ENCODE measurements at places on chromosomes 11 and 22. TPM values are rescaled to one million over a fixed set of nuclear protein-coding genes. Genes with fewer than 3 reads are reported as not detected.
A peak's percentile ranks its signal among the peaks of the same experiment; 100 is the strongest.

- no peaks in the 10 kb centered on the region for H3K36me3 ChIP-seq
- H3K27ac ChIP-seq = peak overlapping the region; percentile 55
- H3K4me1 ChIP-seq = peaks cover 10% of the 10 kb centered on the region
Observed at GRCh38 chr22:20117633-20118299, 740 bp upstream of the TRMT2A start.

DNA sequence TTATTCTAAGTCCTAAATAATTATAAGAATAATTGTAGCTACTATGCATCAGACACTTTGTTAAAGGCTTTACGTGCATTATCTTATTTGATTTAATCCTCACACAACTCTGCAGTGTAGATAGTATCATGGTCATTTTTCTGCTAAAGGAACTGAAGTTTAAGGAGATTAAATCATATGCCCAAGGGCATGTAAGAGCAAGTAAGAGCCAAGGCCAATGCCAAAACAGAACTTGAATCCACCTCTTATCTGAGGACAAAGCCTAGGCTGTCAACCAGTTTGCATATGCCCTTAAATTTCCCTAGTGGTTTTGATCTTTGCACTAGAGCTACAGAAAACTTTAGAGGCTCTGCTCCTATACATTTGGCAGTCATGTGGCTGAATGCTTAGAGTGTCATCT, 65.6 kb upstream of the OR5AK2 start:
- H3K36me3 ChIP-seq = no peaks in the 10 kb centered on the region
- H3K4me1 ChIP-seq = no peaks in the 10 kb centered on the region
- no peak overlapping the region for H3K4me3 ChIP-seq
- H3K27me3 ChIP-seq = no peaks in the 10 kb centered on the region
- no peak overlapping the region for H3K27ac ChIP-seq

OR5F1 gene
- not detected for polyA plus RNA-seq

GRCh38 chr11:114130629-114131277, 71.2 kb downstream of the ZBTB16 start:
- H3K4me1 ChIP-seq = peaks cover 29% of the 10 kb centered on the region
- H3K27me3 ChIP-seq = no peaks in the 10 kb centered on the region
- H3K4me3 ChIP-seq = no peak overlapping the region
- H3K36me3 ChIP-seq = no peaks in the 10 kb centered on the region

COMT gene
- 200 TPM for polyA plus RNA-seq

GRCh38 chr11:7251487-7251835, 243 bp upstream of the SYT9 start:
- H3K4me3 ChIP-seq = peak overlapping the region; percentile 29
- H3K27me3 ChIP-seq = no peaks in the 10 kb centered on the region
- no peaks in the 10 kb centered on the region for H3K4me1 ChIP-seq
- no peak overlapping the region for H3K27ac ChIP-seq

DNA sequence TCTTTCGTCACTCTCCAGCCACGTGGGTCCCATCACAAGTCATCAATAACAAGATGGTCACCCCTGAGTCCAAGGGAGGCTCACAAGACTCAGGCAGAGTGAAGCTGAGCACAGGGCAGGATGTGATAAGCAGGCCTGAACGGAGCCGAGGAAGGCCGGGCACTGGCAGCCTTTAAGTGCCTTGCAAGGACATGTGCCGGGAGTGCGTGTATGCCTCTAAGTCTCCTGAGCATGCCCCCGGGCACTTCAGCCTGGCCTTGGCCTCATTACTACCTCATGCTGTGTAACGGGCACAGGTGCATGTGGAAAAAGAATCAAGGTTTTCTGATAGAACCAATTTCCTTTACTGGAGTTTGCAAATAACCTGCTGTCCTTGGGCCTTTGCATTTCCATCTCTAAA, 55.8 kb downstream of the UBASH3B start:
- no peak overlapping the region for H3K4me3 ChIP-seq
- no peaks in the 10 kb centered on the region for H3K36me3 ChIP-seq
- H3K27me3 ChIP-seq = no peaks in the 10 kb centered on the region

DNA sequence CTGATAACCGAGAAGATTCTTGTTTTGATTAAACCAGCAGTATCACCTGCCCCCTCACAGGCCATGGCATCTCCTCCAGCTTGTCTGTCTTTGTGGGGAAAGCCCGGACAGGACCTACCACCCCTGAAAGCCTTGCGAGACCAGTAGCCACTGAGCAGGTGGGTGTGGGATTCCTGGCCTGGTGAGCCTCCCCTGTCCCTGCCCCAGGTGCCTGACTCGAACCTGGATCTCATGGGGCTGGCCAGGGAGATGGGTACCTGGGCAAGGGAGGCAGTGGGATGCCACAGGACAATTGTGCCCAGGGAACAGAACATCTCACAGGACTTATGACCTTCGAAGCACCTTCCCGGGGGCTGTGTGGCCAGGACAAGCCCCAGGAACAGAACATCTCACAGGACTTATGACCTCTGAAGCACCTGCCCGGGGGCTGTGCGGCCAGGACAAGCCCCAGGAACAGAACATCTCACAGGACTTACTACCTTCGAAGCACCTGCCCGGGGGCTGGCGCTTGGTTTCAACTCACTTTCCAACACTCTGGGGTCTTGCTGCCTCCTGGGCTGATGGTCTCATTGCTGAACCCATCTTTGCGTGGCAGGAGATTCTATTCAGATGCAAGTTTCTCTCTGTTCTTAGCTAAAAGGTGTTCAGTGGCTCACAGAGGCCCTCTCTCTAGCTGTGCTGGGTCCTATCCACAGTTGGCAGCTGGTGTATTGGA, 854.5 kb downstream of the BRD1 start:
- no peak for DNase-seq
- H3K4me1 ChIP-seq = no peaks in the 10 kb centered on the region
- no peaks in the 10 kb centered on the region for H3K36me3 ChIP-seq
- H3K4me3 ChIP-seq = no peak overlapping the region

- peak overlapping the region; percentile 90 for H3K4me3 ChIP-seq
- peak overlapping the region; percentile 98 for H3K27ac ChIP-seq
- peak; percentile 74 for DNase-seq
- peaks cover 7% of the 10 kb centered on the region for H3K4me1 ChIP-seq
Observed at GRCh38 chr11:67584205-67584880, 731 bp downstream of the GSTP1 start.

SLC5A1 gene
- polyA plus RNA-seq = 0.05 TPM

CATSPERZ gene
- not detected for polyA plus RNA-seq

- H3K4me3 ChIP-seq = no peak overlapping the region
- H3K4me1 ChIP-seq = no peaks in the 10 kb centered on the region
- DNase-seq = no peak
- H3K27me3 ChIP-seq = no peaks in the 10 kb centered on the region
Observed at GRCh38 chr22:22404598-22405284, 103.8 kb downstream of the ZNF280B start.

DNA sequence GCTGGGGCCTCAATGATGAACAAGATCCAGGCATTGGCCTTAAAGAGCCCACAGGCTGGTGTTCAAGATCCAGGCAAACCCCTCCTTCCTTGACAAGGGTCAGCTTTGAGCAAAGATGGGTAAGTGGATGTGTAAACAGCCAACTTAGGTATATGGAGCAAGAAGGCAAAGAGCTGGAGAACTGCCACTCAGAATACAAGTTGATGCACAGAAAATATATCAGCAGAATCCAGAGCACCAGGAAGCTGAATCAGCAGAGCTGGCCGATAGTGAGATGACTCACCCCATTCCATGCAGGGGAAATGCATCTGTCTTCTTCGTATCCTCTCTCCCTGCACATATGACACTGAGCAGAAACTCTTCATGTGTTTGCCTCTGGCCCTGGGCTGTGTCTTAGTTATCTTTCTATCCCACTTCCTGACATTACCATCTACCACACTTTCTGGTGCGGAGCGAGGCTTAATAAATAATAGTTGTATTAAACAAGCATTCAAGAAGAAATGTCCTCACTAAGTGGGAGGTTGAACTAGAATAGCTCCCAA, 57.8 kb downstream of the ENDOD1 start:
- no peaks in the 10 kb centered on the region for H3K27me3 ChIP-seq
- no peak overlapping the region for H3K4me3 ChIP-seq
- peaks cover 1% of the 10 kb centered on the region for H3K4me1 ChIP-seq

DNA sequence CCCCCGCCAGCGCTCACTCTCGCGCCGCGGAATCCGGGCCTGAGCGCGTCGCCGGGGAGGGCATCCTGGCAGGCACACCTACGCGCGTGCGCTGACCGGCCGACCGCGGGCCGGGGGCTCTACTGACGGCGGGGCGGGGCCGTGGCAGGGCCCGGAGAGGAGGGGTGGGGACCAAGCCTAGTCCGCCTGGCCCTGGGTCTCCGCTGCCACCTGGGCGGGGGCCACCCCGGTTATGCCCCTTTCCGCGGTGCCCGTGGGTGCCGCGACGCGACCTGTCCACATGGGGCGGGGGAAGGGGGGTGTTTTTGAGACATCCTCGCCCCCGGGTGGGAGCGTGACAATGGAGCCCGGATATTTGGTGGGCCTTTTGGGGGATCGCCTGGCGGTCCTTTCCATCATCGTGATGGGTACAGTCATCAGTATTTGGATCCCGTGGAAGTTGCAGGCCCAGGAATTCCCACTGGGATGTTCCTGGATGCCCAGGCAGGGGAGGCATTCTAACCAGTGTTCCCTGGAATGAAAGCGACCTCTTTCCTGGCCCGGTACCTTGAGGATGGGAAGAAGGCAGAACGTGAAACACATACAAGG, 2.2 kb downstream of the NCAM1 start:
- H3K27me3 ChIP-seq = no peaks in the 10 kb centered on the region
- H3K36me3 ChIP-seq = no peaks in the 10 kb centered on the region
- H3K4me1 ChIP-seq = no peaks in the 10 kb centered on the region
- H3K27ac ChIP-seq = no peak overlapping the region
- peak overlapping the region; percentile 62 for H3K4me3 ChIP-seq

NDUFS3 gene
- polyA plus RNA-seq = 76.9 TPM

PDGFB gene
- 5.0 TPM for polyA plus RNA-seq

GRCh38 chr11:61368646-61369045, 6.5 kb downstream of the TMEM138 start:
- DNase-seq = no peak
- H3K4me3 ChIP-seq = no peak overlapping the region
- peak overlapping the region; percentile 47 for H3K27ac ChIP-seq
- no peaks in the 10 kb centered on the region for H3K36me3 ChIP-seq

DNA sequence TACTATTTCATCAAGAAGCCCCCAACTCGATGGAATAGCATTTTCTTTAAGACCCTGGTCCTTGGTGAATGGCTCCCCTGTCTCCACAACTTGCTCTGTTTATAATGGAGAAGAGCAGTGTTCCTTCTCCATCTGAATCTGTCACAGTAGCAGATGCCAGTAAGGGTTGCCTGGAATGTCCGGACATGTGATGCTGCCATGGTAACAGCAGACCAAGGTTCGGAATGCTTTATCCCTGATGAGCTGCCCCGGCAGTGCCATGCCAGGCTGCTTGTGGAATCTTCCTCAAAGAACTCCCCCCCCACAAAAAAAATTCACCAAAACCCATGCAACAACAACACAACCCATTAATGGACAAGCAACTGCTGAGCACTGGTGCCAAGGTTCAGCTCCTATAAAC, 72.5 kb downstream of the KCNC1 start:
- H3K36me3 ChIP-seq = no peaks in the 10 kb centered on the region
- H3K4me1 ChIP-seq = no peaks in the 10 kb centered on the region
- no peak overlapping the region for H3K4me3 ChIP-seq
- DNase-seq = no peak

ZNF215 gene
- 0.42 TPM for polyA plus RNA-seq

DNA sequence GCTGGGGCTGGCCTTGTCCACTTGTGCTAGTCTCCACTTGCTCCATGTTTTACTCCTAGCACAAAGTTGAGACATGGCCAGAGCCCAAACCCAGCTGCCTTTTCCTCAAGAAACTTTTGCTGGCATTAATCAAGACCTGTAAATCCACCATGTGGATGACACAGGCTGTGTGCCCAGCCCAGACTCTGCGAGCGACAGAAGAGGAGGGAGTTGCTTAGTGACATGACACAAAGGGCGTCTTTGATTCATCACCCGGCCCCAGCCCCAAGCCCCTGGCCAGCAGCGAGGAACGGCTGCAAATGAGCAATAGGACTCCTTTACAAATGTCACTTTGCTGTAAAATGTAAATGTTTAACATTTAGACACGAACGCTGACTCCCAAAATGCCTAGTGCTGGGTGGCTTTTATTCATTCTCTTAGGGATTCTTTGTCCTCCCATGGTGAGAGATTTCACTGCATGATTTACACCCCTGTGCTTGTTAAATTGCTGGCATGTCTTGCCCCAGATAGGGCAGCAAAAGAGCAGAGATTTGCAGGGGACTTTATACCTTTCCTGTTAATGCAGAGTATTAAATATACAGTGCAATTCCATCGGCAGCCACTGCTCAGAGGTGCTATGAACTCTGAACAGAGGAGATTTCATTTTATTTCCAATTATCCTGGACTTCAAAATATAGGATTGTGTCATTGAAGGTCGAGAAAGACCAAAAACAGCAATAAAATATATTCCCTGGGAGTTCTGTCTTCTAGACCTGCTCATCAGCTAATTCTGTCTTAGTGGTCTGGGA, 263.6 kb upstream of the NCAM1 start:
- H3K4me3 ChIP-seq = no peak overlapping the region
- H3K4me1 ChIP-seq = no peaks in the 10 kb centered on the region
- H3K36me3 ChIP-seq = no peaks in the 10 kb centered on the region
- no peak overlapping the region for H3K27ac ChIP-seq

- no peak overlapping the region for H3K4me3 ChIP-seq
- H3K27me3 ChIP-seq = no peaks in the 10 kb centered on the region
- DNase-seq = no peak
- H3K4me1 ChIP-seq = no peaks in the 10 kb centered on the region
Observed at GRCh38 chr11:104433751-104434150, 269.8 kb upstream of the PDGFD start.

CD3G gene
- polyA plus RNA-seq = 0.17 TPM

DNA sequence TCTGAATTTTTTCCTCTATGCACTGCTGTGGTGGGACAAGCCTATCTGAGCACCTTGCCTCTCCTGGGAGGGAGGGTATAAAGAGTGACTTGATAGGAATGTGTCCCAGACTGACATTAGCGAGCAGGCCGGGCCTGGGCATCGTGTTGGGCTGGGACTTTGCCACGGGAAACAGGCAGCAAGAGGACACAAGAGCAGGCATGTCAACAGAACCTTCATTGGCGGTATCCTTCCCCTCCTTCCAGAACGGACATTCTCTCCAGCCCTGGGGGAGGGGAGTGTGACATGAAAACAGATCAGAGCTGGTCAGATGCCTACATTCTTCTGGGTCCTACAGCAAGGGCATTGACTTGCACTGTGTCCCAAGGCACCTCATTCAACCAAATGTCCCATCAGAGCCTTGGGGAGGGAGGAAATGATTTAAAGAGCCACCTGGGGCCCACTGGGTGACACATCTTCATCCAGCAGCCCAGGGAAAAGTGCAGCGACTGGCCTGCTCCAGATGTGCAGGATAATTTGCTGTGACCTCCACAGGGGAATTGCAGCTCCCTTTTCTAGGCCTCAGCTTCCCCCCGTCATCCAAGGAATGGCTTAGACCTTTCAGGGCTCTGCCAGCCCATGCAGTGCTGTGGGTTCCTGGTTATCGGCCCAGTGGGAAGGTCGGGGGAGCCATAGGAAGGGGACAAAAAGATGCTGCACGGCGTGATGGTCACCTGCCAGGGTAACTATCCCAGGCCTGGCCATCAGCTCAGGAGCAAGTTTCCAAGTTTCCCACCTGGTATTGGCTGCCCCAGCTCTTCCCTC, 21.8 kb upstream of the UVRAG start:
- no peaks in the 10 kb centered on the region for H3K4me1 ChIP-seq
- H3K27me3 ChIP-seq = no peaks in the 10 kb centered on the region
- DNase-seq = no peak

- no peaks in the 10 kb centered on the region for H3K27me3 ChIP-seq
- DNase-seq = peak; percentile 24
- H3K36me3 ChIP-seq = no peaks in the 10 kb centered on the region
- H3K4me3 ChIP-seq = no peak overlapping the region
Observed at GRCh38 chr22:47625013-47625385, 862.5 kb downstream of the TBC1D22A start.

APOA5 gene
- not detected for polyA plus RNA-seq

Measured in ovary (tissue), 10 donors.